Suprapubic skin (tissue), 4 donors: ENCODE measurements at places on chromosomes 13 and 19.

DNA sequence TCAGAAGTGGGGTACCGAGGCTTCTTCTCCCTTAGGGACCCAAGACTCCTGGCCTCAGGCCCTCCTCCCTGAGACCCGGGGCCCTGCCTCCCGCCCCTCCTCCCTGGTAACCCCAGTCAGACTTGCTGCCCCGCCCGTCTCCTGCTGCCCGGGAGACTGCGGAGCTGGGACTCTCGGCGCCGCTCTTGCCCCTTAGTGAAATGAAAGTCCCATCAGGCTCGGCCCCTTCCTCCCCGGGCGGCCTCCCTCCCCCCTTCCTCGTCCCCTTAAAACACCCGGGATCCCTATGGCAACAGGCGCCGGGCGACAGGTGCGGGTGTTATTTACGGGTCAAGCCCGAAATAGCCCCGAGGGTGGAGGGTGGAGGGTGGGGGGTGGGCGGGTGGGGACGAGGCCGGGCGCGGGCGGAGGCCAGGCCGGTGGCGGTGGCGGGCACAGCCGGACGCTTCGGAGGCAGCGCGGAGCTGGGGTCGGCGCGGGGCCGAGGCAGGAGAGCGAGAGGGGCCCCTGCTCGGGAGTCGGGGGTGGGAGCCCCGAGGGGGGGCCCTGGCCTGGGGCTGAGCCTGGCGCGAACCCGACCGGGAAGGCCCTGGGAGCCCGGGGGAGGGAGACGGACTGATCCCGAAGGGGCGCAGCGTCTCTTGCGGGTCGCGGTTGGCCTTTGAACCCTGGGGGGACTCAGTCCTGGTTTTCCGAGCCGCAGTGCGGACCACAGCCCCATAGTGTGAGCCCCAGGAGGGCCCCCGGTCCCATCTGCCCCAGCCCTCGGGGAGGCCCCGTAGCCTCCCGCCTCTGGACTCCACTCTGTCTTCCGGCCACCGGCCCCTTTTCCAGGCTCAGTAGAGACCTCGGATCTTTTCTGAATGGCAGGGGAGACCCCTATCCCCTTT, at the start of gene CACNG6:
TSS of gene CACNG6 (plus strand) at position 414 of the 890 bp plus-strand sequence. CDS start 1,241 bp downstream, outside the sequence.
- H3K27ac ChIP-seq = no peak within 1 kb of the TSS
- peak within 1 kb of the TSS; percentile 47 for H3K4me3 ChIP-seq
- H3K4me1 ChIP-seq = peaks cover 8% of the 10 kb centered on the region
- no peak for DNase-seq
- H3K27me3 ChIP-seq = peaks cover 70% of the 10 kb centered on the region

DNA sequence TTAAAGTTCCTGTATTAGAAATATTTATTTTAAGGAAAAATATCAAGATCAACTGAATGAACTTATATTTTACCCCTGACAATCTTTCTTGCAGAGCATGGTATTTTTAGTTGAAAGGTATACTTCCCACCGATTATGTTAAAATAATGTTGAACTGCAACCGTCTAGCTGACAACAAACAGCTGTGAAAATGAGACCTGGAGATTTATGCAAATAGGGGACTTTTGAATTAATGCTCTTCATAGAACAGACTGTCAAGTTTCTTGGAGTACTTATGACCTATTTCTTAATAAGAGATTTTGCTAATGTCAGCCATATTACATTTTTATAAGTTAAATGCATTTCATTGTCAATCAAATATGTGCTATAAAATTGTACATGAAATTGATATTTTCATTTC, 210.9 kb downstream of the NALCN start:
- DNase-seq = no peak
- no peaks in the 10 kb centered on the region for H3K36me3 ChIP-seq
- no peaks in the 10 kb centered on the region for H3K4me1 ChIP-seq
- no peaks in the 10 kb centered on the region for H3K27me3 ChIP-seq

DNA sequence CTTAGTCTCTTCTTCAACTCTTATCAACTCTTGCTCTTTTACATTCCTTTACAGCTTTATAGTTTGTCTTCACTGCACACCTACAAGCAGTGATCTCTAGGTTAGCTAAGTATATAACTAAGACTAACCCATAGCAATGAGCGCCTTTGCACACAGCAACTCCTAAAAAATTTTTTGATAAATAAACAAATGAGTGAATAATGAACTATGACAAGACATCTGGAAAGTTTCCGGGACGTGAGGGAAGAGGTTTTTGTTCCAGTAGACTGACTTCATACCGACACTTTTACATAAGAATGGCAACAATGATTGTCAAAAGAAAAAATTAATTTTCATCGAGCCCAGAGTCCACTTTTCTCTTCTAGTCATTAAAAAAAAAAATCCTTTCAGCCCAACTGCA, 98.3 kb downstream of the ELF1 start:
- no peaks in the 10 kb centered on the region for H3K36me3 ChIP-seq
- no peak for DNase-seq
- no peaks in the 10 kb centered on the region for H3K27me3 ChIP-seq
- H3K4me1 ChIP-seq = peaks cover 14% of the 10 kb centered on the region
- H3K4me3 ChIP-seq = peak overlapping the region; percentile 63

- no peaks in the 10 kb centered on the region for H3K4me1 ChIP-seq
- no peak overlapping the region for H3K4me3 ChIP-seq
- no peaks in the 10 kb centered on the region for H3K36me3 ChIP-seq
- H3K27ac ChIP-seq = no peak overlapping the region
- DNase-seq = no peak
- H3K27me3 ChIP-seq = no peaks in the 10 kb centered on the region
These were observed 9.8 kb downstream of the TPRX1 start for GRCh38 chr19:47794526-47794925.

DNA sequence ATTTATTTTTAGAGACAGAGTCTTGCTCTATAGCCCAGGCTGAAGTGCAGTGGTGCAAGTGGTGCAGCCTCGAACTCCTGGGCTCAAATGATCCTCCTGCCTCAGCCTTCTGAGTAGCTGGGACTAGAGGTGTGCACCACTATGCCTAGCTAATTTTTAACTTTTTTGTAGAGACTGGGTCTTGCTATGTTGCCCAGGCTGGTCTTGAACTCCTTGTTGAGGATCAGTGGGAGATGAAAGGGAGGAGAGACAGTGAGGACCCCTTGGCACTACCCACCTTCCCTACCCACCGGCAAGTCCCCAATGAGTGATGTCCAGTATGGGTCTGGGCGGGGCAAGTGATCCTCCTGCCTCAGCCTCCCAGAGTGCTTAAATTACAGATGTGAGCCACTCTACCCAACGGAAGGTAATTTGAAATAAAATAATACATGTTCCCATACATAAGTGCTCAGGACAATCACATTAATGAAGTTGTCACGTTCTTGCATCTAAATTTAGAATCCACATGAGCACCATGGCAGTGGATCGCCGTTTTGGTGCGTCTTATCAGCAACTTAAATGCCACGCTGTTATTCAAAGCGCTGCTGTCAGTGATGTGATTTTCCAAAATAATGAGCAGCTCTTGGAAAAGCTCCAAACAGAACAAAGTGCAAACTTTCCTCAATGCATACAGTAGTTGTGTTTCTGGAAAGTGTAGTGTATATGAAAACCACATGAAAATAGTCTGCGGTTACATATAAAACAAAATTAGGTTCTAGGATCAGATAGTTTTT, 5.9 kb upstream of the ARL11 start:
- H3K4me1 ChIP-seq = peaks cover 5% of the 10 kb centered on the region
- no peak for DNase-seq
- no peaks in the 10 kb centered on the region for H3K36me3 ChIP-seq
- no peaks in the 10 kb centered on the region for H3K27me3 ChIP-seq

DNA sequence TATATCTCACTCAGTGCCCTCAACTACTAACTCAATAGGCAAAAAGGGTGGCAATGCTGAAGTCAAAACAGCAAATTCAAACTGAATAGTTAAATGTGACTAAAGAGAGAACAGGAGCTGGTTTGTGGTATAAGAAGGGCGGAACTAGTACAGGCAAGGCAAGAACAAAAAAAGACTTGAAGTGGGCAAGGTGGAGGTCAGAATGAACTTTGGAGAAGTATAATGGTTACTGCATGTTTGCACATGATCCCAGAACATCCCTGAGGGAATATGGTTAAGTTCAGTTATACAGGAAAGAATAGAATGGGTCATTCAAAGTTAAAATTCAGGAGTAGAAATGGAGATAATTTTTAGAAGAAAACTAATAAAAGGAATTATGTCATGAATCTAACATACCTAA, 85.5 kb downstream of the DIAPH3 start:
- H3K27ac ChIP-seq = no peak overlapping the region
- no peaks in the 10 kb centered on the region for H3K4me1 ChIP-seq
- H3K36me3 ChIP-seq = no peaks in the 10 kb centered on the region
- no peak for DNase-seq
- no peaks in the 10 kb centered on the region for H3K27me3 ChIP-seq
- no peak overlapping the region for H3K4me3 ChIP-seq

DNA sequence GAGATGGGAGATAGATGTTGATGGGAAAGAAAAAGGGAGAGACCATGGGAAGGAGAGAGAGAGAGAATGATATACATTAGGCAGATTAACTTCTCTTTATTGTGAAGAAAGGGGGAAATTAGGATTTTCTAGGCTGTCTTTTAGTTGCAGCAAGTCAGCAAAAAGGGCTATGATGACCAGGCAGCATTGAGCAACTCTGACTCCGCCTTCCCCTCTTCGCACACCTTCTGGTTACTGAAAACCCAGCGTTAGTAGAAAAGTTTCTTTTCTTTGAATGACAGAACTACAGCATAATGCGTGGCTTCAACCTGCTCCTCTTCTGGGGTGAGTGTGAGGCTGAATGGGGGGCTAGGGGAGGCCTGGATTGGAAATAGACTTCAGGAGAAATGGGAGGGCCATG, at the start of gene ADGRE1:
TSS of gene ADGRE1 (plus strand) at position 264 of the 400 bp plus-strand sequence. CDS start at position 294, 30 bp downstream.
- H3K27me3 ChIP-seq = no peaks in the 10 kb centered on the region
- H3K27ac ChIP-seq = no peak within 1 kb of the TSS
- H3K4me1 ChIP-seq = no peaks in the 10 kb centered on the region
- no peaks in the 10 kb centered on the region for H3K36me3 ChIP-seq
- H3K4me3 ChIP-seq = no peak within 1 kb of the TSS

DNA sequence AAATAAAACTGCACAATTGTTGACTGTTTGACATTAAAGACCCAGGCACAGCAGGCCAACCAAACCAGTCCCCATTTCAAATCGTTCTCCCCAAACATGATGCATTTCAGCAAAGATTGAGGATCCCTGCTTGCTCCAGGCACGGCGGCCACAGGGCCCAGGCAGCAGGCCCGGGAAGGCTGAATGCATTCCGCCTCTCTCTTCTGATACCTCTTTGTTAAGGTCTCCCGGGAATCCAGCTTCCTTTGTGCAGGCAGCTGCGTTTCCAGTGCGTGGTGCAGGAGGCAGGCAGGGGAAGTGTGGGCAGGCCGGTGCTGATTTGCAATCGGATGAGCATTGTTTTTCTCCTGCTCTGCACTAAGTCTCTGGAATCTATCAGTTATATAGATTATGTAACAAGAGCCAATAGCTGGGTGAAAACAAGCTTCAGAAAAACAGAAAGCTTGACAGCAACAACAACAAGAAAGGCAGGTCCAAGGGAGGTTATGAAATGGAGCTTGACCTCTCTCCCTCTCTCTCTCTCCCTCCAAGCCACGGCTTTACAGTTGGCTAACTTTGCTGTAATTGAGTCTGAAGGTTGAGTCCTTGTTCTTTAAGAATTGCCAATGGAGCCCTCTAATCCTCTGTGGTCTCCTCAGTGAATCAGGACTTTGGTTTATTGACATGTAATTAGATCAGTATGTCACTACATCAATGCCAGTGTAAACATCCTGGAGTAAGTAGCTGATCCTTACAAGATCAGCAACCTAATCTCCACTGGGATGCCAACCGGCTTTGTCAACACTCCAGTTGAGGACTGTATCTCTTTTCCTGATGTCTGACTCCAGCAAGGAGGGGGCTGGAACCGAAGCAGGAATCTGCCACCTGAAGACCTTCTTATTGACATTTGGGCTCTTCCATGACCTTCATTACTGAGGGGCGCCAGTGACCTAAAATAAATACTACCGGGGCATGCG, 338.0 kb downstream of the TEX29 start:
- no peaks in the 10 kb centered on the region for H3K4me1 ChIP-seq
- H3K4me3 ChIP-seq = no peak overlapping the region
- peaks cover 13% of the 10 kb centered on the region for H3K27me3 ChIP-seq
- peak; percentile 62 for DNase-seq
- no peak overlapping the region for H3K27ac ChIP-seq

DNA sequence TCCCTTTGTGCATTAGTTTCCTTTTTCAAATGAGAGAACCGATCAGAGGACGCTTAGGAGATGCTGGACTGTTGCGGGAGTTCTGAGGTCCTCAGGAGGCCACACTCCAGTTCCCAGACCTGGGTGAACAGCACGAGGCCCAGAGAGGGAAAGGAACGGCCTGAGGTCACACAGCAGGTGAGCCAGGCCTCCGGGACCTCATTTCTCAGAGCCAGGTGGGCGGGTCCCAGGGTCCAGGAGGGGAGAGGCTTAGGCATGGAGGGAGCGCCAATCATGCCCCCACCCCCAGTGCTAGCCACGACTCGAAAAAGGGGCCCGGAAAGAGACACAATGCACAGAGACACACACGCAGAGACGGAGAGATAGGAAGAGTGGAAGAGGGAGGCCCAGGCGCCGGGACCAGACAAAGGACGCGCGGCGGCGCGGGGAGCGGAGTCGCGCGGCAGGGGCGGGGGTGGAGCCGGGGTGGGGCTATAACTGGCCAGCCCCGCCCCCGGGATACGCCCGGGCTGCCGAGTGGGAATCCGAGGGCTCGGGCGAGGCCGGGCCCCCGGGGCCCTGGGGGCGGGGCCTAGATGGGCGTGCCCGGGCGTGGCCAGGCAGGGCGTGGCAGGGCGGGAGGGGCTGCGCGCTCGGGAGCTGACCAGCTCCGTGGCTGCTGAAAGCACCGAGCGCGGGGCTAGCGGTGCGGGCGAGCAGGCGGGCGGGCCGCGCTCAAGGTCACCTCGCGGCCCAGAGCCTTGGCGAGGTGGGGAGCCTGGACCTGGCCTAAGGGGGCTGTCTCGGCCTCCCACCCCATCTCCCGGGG, 1.6 kb downstream of the ELAVL3 start:
- no peak overlapping the region for H3K27ac ChIP-seq
- peak overlapping the region; percentile 28 for H3K4me3 ChIP-seq
- peaks cover 44% of the 10 kb centered on the region for H3K4me1 ChIP-seq
- peaks cover 46% of the 10 kb centered on the region for H3K27me3 ChIP-seq

GRCh38 chr13:113796964-113797676, 38.1 kb downstream of the TMEM255B start:
- peaks cover 10% of the 10 kb centered on the region for H3K4me1 ChIP-seq
- H3K36me3 ChIP-seq = no peaks in the 10 kb centered on the region
- DNase-seq = no peak
- no peaks in the 10 kb centered on the region for H3K27me3 ChIP-seq
- no peak overlapping the region for H3K4me3 ChIP-seq

GRCh38 chr13:113843063-113843654, 20.7 kb downstream of the GAS6 start:
- H3K4me1 ChIP-seq = peaks cover 57% of the 10 kb centered on the region
- peaks cover 9% of the 10 kb centered on the region for H3K36me3 ChIP-seq
- H3K27ac ChIP-seq = no peak overlapping the region
